Stimulated activated CD8-positive, alpha-beta memory T cell treated with anti-CD3 and anti-CD28 coated beads, Interleukin-15, amount 100 ng/mL, for 4 hours (primary cell): ENCODE measurements at places on chromosomes 16 and 17.

DNA sequence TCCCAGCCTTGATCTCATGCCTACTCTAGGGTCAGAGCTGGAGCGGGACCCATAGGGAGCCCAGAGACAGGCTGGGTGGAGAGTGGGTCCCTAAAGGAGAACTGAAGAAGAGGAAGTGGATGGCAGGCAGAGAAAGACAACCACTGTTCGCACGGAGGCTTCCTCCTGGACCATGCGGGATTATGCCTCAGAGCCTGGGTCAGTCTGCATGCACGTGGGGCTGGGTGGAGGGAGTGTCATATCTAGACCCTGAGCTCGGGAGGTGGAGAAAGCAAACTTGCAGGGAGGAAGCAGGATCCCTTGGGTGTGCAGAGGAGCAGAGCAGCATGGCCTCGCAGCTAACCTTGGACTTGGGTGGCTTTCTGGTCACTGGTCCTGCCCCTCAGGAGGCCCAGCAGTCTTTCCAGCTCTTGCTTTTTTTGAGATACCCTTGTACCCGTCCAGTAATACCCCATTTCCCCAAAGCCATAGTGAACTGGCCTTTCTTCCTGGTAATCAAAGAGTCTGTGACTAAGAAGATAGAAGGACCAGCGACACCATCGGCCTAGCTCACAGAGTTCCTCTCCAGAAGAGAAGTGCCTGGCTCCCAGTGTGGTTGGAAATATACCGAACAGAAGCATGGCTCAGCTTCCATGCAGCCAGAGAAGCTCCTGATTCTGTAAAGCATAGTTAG, 344.2 kb downstream of the CPPED1 start:
- no peak for DNase-seq

DNA sequence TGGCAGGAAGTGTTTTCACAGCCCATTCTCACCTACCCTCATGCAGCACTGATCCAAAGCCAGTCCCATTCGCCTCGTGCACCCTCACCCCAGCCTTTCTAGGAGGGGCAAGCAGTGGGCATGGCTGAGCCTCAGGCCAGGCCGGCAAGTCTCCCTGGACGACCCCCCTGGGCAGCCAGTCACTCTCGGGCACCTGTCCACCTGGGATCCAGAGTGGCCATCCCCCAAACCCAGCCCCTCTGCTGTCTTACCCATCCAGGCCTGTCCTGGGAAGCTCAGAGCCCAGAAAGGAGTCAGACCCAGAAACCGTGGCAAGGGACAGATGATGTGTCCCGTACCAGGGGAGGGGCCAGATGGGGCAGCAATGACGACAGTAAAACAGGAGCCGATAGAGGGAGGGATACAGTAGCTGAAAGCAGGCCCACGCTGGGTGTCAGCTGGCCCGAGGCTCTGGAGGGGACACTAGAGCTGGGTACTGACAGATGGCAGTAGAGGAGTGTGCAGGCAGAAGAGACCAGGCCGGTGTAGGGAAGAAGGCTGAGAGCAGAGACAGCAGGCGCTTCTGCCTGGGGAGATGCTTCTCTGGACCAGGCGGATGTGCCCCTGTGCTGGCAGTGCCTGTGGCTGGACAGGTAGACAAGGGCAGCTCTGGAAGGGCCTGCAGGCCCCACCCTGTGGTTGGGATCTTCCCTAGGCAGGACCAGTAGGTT, 5.8 kb downstream of the CMTM3 start:
- no peak for DNase-seq

GRCh38 chr16:75532142-75532765, 3.7 kb downstream of the CHST5 start:
- DNase-seq = no peak

DNA sequence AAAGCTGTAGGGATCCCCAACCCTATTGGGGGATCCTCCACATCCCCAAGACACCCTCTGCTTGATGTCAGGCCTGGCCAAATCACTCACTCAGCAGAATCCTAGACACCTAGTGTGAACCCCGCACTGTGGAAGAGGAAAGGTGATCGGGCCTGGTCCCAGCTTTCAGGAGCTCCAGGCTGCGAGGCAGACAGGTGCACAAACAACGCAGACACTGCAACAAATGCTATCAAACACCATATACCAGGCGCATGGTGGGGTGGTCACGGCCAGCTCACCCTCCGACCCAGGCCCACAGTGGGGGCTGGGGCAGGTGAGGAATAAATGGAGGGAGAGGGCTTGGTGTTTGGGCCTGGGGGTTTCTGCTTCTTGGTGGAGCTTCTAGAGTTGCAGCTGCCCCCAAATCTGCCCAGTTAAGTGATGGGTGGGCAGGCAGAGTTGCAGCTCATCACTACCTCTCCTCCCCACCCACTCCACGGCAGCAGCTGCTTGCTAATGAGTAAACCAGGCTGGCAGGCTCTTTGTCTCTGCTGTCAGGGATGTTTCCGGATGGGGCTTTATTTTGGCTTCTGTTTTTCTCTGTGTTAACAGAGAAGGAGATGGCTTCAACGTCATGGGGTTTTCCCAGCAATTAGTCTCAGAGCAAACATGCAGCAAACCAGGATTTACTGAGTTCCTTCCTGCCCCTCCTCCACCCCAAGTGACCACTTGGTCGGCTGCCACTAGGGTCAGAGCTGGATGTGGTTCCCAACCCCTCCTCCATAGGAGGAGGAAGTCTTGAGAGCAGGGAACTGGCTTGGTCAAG, 46.6 kb downstream of the PECAM1 start:
- DNase-seq = no peak
